ENCODE measurements at places on chromosomes 7 and 10.

DNA sequence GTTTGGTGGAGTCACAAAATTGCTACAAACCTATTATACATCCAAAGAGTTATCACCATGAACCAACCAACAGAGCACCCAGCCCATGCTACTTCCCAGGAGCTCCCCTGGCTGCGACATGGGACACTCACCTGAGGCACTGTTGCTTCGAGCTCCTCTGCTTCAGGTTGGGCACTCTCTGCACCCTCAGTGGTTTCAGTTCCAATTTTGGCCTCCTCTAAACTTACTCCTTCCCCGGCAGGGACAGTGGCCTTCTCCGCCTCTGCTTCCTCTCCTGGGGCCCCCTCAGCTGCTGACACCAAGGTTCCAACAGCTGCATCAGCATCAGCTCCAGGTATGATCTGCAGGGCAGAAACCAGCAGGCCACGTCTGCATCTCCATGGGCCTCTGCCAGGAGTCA, 120.4 kb upstream of the TARP start:
- no peak for DNase-seq

- no peak for DNase-seq
Measured at GRCh38 chr7:108079276-108079647, 50.9 kb downstream of the LAMB4 start.

GRCh38 chr10:30825022-30825421, 195.5 kb upstream of the LYZL2 start:
- DNase-seq = no peak

GRCh38 chr10:22699976-22700375, 14.4 kb downstream of the PIP4K2A start:
- DNase-seq = no peak

- DNase-seq = no peak
Measured at GRCh38 chr7:102205915-102206314, 80.8 kb upstream of the SH2B2 start.

DNA sequence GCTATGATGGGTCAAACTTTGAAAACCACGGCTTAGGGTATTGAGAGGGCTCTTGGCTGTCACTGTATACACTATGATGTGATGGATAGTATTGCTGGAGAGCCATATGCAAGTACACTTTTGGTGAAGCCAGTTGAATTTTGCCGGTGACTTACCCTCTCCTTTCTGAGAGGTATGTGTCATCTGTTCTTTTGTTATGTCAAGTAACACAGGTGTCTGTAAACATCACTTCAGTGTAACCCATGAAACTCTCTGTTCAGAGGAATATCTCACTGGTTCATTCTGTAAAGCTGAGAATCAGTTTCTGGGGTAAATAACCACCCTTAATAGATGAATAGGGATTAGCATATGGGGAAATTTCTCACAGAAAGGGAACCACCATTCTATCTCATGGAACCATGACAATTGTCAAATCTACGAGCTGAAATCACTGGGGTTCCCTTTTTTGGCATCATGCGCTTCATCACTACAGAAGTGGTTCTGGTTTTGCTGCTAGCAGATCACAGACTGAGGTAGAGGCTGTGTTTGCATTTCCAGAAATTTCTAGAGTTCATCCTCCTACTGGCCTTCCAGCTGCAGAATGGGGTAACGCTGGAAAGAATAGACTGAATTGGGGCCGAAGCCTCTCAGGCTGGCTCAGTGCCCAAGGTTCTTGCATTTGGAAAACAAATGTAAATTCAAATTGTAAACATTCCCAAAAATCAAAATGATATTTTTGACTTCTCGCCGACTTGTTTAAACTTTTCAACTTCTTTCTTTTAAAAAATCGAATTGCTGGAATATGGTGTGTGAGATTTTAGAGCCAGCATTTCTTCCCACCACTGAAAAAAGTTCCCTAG, 83.3 kb upstream of the CREB5 start:
- DNase-seq = no peak

DNA sequence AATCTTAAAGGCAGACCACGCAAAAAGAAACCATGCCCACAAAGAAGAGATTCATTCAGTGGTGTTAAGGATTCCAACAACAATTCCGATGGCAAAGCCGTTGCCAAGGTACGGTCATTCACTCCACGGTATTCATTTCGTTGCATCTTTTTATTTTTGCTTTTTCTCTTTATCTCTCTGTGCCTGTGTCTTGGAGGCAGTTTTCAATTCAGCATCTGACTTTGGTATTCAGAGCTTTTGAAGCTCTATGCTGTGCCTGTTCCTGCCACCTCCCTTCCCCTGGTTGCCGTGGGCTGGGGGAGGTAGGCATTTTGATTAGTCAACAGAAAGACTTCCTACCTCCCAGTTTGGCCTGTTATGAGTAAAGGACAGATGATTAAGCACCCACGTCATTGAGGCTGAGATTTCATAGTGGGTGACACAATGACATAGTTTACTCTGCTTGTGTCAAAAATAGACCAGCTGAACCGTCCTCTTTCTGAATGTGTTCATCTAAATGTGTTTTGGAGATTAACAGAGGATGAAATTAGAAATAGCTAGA, 149.5 kb downstream of the ARID5B start:
- peak; percentile 56 for DNase-seq

DNA sequence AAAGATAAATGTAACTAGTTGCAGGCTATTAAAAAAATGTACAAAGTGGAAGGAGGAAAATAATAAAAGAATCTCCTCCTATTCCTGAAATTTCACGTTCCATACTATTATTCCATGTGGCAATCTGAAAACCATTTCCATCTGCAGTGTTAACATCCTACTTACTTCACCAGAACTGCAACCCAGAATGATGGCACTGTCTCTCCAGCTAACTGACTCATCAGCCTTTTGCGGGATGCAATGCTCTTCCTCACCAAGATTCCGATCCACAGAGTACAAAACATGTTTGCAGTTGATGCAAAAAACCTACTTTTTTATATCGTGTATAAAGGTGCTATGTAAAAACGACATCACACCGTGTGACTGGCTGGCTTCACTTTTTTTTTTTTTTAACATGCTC, 50.8 kb downstream of the ESYT2 start:
- no peak for DNase-seq

- DNase-seq = no peak
Measured at GRCh38 chr7:41731493-41732435, 28.9 kb upstream of the INHBA start.

DNA sequence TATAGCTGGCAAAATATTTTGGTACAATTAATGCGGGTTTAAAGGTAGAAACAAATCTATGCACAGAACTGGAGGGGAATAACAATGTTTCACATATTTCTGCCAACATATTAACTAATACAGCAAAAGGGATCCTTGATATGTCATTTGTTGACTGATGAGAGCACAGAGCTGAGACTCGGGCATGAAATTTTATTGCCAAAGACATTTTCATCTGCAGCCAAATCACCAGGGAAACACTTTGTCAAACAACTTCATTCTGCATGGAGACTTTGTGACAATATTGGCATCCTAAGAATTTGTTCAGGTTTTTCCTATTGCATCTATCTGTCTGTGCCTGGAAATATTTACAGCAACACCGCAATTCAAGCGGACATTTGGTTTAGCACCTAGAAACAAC, 117.8 kb upstream of the C1QL3 start:
- no peak for DNase-seq

GRCh38 chr7:80536426-80536825, 24.6 kb upstream of the GNAT3 start:
- DNase-seq = no peak

GRCh38 chr7:100691676-100692577, 2.1 kb downstream of the GIGYF1 start:
- peak; percentile 84 for DNase-seq

GRCh38 chr10:299512-299911, 164.3 kb downstream of the ZMYND11 start:
- no peak for DNase-seq

DNA sequence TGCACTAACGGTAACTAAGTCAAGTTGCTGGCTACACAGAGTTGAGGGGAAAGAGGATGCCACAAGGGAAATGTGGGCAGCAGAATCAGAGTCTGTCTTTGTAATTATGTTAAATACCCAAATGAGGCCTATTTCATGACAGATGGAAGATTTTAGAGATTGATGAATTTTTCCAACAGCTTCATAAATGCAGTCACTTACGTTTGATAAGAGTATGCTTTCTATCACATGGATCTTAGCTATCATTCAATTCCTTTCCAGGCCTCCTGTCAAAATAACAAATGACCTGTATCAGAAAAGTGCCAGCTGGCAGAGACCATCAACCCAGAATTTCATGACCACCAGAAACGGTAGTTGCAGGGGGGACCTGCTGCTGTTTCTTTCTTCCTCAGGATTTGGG, 148.4 kb upstream of the PLPP4 start:
- DNase-seq = no peak

GRCh38 chr10:107994621-107995270, 830.2 kb upstream of the SORCS1 start:
- no peak for DNase-seq

DNA sequence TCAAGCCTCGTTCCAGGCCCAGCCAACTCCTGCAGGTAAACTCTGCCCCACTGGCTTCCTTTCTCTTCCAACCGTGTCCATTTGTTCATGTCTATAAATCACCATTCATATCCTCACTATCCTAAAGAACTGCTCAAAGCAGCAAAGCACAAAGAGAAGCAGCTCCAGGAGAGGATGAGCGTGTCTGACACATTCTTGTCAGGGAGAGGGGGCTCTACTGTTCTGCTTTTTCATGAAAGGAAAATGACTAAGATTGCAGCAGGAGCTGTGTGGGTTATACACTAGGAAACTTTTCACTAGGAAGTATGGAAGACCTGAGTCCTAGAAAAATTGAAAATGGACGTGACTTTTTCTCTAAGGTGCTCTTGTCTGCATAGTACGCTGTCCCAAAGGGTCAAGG, 16.7 kb downstream of the AGFG2 start:
- no peak for DNase-seq

Measured in T-helper 9 cell (primary cell).